ENCODE measurements at places on chromosomes 4 and X.

DNA sequence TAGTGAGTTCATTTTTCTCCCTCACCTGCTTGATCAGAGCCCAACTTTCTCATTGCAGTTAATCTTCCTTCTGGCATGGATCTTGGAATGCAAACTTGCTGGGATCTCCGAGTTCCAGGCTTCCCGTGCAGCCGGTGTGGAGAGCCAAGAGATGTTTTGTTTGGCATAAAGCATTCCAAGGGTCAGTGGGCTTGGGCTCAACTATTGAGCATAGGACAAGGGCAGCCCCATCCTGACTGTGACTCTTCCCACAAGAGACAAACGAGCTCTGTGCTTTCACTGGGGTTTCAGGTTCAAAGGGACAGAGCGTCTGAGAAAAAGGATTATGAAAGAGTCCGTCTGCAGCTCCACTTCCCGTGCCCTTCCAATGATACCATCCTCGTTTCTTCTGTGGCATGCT is 10.5 kb downstream of the TLR7 start:
- DNase-seq: no peak

GRCh38 chr4:55251896-55252295 is 94.1 kb upstream of the SRD5A3 start:
- DNase-seq: no peak

- DNase-seq: no peak
Measured at GRCh38 chr4:185470501-185471195, 885 bp downstream of the CCDC110 start.

GRCh38 chrX:19863212-19863856 is 24.1 kb downstream of the SH3KBP1 start:
- no peak for DNase-seq

- DNase-seq: no peak
Measured at GRCh38 chr4:187088070-187088799, 364.6 kb upstream of the FAT1 start.

- DNase-seq: no peak
Measured at GRCh38 chrX:139332441-139332840, 198.1 kb upstream of the F9 start.

DNA sequence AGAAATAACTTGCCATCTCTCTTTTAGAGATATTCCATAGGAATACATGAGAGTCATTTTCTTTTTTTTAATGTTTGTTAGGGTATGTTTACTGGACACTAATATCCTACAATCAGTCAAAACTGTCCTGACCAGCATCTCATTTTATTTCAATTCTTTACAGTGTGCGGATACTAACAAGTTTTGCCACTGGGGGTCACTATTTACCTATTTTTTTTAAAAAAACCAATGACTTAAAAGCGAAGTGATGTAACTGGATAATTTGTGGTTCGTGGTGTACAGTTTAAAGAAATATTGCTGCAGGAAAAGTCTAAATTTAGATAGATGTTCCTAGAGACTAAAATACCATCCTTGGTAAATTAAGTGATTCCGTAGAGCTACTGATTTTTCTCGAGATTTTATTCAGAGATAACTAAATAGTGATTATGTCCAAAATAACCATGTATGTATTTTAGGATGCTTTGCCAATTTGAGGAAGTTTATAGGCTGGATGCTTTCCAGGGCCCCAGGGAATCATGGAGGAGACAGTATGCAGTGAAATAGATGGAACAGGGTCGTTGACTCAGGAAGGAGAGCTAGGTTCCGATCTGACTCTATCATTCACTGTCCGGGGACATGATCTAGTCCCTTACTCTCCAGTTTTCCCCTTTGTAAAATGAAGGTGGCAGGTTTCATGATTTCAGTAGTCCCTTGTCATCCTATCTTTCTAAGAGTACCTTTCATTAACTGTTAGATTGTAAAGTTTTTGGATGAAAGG is 34.0 kb upstream of the GNPDA2 start:
- DNase-seq: no peak

DNA sequence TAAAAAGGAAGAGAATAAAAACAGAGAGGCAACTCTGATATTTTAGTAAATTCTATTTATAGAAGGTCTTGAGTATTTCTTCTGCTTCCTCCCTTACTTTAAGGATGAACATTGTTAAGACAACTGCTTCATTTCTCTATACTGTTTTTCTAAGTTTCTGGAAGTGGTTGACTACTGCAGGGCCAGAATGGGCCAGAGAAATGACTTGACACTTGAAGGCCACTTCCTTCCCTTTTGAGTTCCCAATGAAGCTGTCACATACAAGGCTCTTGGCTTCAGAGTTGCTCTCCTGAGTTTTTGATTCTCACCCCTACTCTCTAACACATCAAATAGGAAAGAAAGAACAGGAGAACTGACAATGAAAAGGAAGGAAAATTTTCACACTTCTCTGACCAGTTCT is 37.6 kb downstream of the PKD2 start:
- DNase-seq: no peak

DNA sequence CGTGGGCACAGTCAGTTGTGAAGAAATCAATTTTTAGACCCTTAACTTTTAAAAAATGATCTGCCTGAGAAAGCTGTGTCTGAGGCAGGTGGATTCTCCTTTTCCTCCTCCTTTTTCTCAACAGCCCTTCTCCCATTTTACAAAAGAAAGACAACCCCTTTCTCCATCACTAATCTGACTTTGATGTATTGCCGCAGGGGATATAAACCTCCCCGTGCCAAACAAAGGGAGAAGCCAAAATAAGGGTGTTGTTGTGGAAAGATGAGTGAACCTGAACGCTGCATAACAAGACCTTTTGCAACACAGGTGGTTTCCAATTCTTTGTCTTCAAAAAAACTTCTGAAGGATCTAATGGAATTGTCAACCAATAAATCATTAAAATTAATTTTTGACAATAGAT is 8.4 kb upstream of the FHL1 start:
- DNase-seq: no peak

DNA sequence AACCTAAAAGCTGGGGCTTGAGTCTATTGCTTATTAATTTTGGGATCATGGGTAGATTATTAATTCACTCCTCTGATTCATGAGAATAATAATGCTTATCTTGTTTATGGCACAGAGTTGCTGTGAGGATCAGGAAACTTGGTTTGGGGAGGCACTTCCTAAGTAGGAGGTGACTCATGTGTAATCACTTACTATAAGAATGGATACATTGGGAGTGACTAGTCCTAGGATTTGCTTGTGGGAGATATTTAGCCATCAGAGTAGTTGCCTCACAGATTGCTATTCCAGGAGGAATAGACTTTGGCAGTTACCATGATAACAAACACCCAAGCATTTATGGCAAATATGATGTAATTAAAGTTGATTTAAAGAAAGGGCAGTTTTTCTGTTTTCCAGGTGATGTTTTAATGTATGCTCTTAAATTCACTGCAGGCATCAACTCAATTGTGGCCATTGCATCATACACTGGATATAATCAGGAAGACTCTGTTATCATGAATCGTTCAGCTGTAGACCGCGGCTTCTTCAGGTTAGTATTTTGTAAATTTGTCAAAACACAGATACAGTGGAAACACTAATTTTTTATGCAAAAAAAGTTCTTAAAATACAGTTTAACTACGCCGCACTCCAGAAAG is 41.9 kb downstream of the POLR2B start:
- DNase-seq: no peak

DNA sequence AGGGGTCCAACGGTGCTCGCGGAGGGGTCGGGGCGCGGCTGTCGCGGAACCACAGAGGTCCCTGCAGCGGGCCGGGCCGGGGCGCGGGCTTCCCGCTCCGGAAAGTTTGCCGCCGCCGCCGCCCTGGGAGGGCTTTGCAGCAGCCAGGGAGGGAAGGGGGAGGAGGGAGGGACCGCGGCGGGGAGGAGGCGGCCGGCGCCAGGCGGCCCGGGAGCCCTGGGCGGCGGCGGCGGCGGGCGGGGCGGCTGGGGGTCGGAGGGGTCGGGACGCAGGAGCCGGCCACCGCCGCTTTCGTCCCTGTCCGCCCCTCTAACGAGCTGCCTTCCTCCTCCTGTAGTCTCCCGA is 375 bp downstream of the FGFR3 start:
- DNase-seq: no peak

DNA sequence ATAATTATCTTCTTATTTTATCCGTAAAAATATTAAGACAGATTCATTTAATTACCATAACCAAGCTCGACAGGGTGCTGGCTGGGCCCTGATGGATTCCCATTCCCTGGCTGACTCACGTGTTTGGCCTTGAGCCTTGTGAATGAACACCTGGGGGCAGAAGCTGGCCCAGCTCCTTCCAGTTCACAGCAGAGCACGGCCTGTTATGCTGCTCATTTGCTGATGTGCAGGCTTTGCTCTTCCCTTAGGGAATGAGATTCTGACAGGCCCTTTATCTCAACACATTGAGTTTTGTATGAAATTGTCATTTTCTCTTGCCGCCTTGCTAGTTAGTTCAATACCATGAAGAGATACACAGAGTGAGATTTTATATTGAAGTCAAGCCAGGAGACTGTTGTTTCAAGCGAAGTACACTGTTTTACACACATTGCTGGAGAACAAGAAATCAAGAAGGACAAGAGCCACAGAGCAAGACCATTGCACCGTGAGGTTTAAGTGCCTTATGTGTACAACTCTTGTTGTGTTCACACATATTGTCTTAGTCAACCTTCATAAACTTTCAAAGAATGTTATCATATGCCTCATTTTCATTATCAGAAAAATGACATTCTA is 1583.3 kb downstream of the STIM2 start:
- no peak for DNase-seq

DNA sequence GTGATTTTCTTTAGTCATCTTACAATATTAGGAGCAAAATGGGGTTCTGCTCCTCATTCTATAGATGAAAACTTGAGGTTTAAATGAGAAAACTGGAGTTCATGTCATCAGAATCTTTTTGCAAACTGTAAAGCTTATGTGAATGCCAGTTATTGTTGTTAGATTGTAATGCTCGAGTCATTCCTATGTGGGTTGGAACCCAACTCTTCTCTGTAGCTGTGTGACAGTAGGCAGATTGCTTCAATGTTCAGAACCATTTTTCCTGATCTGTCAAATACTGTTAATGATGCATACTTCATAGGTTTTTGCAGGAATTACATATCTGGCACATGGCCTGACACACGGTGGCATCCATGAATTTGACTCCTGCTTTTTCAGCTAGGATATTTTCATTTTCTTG is 178.9 kb downstream of the RAPGEF2 start:
- no peak for DNase-seq

DNA sequence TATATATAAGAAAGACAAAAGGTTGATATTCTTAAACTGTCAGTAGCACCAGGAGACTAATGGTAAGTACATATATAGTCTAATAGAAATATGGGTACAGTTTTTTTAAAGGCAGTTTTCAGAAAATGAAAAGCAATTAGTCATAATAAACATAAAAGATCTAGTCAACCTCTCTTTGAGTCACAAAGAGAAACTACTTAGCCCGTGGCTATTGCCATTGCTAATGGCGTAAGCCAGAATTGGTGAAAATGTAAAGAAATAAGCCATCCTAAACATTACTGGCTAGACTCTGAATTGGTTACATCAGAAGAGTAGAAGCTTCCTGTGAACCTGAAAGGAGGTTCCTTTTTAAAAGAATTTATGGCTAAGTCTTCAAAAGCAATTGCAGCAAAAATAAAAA is 668.7 kb upstream of the CPEB2 start:
- no peak for DNase-seq

DNA sequence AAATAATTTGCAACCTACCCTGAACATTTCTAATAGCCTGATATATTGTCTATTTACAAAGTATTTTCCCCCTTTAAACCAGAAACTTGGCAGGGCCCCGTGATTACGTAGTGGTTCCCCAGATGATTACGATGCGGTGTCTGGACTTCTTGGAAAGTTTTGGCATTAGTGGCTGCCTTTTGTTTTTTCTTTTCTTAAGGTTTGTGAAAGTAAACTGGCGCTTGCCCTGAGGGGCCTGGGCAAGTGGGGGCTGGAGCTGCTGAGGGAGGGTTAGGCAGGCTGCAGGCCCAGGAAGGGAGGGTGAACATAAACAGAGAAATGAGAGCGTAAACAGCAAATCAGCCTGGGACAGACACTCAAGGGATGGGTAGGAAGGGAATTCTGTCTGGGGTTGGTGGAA is 123.6 kb upstream of the MSX1 start:
- DNase-seq: no peak

- peak; percentile 28 for DNase-seq
Measured at GRCh38 chrX:136577552-136577951, 45.5 kb downstream of the VGLL1 start.

DNA sequence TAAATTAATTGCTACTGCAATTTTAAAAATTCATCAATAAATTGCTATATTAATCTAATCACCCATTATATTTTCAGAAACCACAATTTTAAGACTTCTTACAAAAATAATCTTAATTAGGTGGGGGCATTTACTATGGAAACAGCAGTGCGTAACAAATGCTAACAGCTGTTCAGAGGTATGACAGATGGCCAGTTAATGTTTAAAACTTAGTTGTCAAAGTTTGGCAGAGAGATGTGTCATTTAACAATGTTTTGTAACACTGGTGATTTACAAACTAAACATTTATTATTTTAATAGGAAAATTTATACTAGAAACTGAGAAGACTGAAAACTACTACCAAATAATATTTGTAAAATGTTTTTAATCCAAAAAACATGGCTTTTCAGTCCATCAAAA is 85.2 kb upstream of the GPR34 start:
- no peak for DNase-seq

GRCh38 chrX:106039920-106040319 is 1.4 kb upstream of the SERPINA7 start:
- no peak for DNase-seq

DNA sequence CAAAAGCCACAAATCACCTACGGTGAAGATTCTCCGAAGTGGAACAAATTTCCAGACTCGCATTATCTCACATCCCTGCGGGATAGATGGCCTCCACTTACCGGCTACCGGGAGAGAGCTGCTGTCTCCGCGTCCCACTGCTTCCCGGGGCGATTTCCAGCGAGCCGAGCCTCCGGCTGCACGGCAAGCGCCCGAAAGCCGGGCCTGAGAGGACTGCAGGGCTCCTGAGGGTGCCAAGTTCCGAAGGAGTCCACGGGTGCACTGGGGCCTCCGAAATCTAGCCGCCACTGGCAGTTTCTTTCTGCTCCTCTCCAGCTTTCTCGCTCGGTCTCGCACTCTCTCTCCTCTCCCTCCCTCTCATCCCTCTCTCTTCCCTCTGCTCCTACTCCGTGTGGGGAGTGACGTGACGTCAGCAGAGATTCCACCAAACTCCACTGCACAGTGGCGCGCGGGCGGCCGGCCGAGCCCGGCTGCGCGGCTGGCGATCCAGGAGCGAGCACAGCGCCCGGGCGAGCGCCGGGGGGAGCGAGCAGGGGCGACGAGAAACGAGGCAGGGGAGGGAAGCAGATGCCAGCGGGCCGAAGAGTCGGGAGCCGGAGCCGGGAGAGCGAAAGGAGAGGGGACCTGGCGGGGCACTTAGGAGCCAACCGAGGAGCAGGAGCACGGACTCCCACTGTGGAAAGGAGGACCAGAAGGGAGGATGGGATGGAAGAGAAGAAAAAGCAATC is 14.0 kb upstream of the PITX2 start:
- DNase-seq: no peak

DNA sequence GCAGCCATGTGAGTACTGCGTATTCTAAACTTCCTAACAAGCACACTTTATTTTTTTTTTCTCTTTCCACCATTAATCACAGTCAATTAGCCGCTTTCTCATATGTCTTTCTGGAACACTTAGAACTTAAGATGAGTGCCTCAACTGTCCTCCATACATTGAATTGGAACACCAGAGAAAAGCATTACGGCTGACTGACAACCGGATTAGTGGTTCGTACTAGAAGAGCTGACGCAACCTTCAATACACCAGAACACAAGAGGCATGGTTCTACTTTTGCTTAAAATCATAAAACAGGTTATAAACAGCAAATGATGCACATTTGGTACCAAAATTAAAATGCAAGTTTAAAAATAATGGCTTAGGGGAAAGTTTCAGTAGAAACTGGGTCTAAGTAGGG is 3.3 kb downstream of the TMEM47 start:
- no peak for DNase-seq

- no peak for DNase-seq
Measured at GRCh38 chr4:68907788-68908700, 43.6 kb downstream of the UGT2A3 start.
